Keratinocyte (primary cell): ENCODE measurements at places on chromosomes 5 and 9. TPM values are rescaled to one million over a fixed set of nuclear protein-coding genes. Genes with fewer than 3 reads are reported as not detected.

GRCh38 chr5:111198281-111198966, 25.8 kb upstream of the CAMK4 start:
- H3K4me1 ChIP-seq, result no peaks in the 10 kb centered on the region
- H3K27me3 ChIP-seq, result peaks cover 3% of the 10 kb centered on the region
- no peak overlapping the region for H3K4me3 ChIP-seq
- no peaks in the 10 kb centered on the region for H3K36me3 ChIP-seq
- no peak for DNase-seq

- H3K27me3 ChIP-seq, result no peaks in the 10 kb centered on the region
- no peak overlapping the region for H3K27ac ChIP-seq
- no peaks in the 10 kb centered on the region for H3K36me3 ChIP-seq
- peaks cover 21% of the 10 kb centered on the region for H3K4me1 ChIP-seq
- DNase-seq, result no peak
- H3K4me3 ChIP-seq, result no peak overlapping the region
Measured at GRCh38 chr5:99063737-99064136, 134.9 kb upstream of the CHD1 start.

- no peak overlapping the region for H3K4me3 ChIP-seq
- no peak for DNase-seq
- H3K27ac ChIP-seq, result no peak overlapping the region
- peaks cover 26% of the 10 kb centered on the region for H3K4me1 ChIP-seq
Measured at GRCh38 chr5:135667204-135667603, 88.4 kb upstream of the CXCL14 start.

- DNase-seq, result no peak
- no peak overlapping the region for H3K27ac ChIP-seq
- no peak overlapping the region for H3K4me3 ChIP-seq
- H3K36me3 ChIP-seq, result no peaks in the 10 kb centered on the region
- H3K4me1 ChIP-seq, result no peaks in the 10 kb centered on the region
- H3K27me3 ChIP-seq, result no peaks in the 10 kb centered on the region
Measured at GRCh38 chr5:158888206-158888605, 211.5 kb downstream of the EBF1 start.

DNA sequence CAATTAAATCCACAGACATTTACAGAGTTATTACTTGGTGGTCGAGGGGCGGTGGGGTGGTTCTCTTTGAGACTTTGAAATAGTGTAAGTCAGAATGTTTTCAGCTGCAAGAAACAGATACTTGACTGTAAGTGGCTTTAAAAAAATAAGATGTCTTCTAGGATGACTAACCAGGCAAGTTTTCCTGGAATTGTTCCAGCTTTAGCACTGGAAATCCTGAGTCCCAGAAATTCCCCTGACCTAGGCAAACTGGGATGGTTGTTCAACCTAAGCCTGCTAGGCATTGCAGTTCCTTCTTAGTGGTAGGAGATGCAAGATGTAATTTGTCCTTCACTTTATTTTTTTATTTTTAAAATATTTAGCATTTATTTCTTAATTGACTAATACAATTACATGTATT, 169.5 kb upstream of the POC5 start:
- no peaks in the 10 kb centered on the region for H3K4me1 ChIP-seq
- H3K4me3 ChIP-seq, result no peak overlapping the region
- H3K36me3 ChIP-seq, result no peaks in the 10 kb centered on the region
- no peaks in the 10 kb centered on the region for H3K27me3 ChIP-seq

DNA sequence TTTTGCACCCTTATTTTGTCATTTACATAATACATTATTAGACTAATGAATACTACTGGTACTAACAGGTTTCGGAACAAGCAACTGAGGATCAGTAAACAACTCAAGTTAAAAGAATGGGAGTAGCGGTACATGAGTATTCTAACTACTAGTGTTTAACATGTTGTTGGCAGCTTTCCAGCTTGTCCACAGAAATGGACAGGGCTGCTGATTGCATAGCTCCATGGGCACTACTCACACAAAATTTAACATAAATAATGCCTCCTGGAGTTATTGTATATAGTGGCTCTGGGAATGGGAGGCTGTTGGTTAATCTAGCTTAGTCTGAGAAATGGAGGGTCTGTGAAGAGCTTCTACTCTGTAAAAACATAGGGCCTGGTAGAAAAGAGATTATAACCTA, 6.7 kb downstream of the NCBP1 start:
- peaks cover 17% of the 10 kb centered on the region for H3K36me3 ChIP-seq
- H3K4me3 ChIP-seq, result no peak overlapping the region
- peaks cover 11% of the 10 kb centered on the region for H3K4me1 ChIP-seq
- no peak for DNase-seq

The ARSI gene
- 1.7 to 3.8 TPM (median 2.4 TPM) in 3 replicates for polyA plus RNA-seq

The DCANP1 gene
- polyA plus RNA-seq, result not detected in 3 replicates

The IFNA6 gene
- not detected in 3 replicates for polyA plus RNA-seq

The PDLIM4 gene
- 38.3 to 81.8 TPM (median 79.3 TPM) in 3 replicates for polyA plus RNA-seq
